Suppressor macrophage treated with lipopolysaccharide for 1 hour (primary cell): ENCODE measurements at places on chromosomes 5 and 9.

GRCh38 chr9:120368799-120369198, 211.2 kb downstream of the CDK5RAP2 start:
- no peak for DNase-seq

DNA sequence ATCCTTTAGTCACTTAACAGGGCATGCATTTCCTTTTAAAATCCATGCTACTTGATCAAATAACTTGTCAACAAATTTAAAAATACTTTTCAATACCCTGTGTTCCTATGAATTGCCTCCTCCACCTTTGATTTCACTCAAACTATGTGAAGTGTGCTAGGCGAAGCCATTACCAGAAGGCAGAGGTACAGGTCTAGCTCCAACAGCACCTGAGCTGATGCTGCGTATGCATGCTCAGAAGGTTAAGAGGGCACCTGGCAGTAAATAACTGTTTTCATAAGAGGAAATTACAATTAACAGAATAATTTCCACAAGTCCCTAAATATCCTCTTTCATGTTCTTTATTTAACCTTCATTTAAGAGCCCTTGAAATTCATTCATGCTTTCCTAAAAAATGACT, 251.8 kb downstream of the EFNA5 start:
- no peak for DNase-seq

DNA sequence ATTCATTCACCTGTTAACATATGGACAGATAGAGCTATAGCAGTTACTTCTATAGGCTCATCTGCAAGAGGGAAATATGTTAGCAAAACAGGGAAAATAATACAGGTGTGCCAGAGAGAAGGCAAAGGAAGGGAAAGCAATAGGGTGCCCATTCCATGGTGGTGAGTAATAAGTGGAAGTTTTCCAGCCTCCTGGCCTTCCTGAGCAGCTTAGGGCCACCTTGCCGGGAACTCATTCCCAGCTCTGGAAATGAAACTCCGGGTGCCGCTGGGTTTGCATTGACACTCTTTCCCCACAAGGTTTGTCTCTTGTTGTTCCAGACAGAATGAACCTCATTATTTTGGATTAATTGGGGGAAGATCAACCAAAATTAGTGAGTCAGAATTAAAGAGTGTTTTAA, 58.4 kb downstream of the SLC1A3 start:
- no peak for DNase-seq

DNA sequence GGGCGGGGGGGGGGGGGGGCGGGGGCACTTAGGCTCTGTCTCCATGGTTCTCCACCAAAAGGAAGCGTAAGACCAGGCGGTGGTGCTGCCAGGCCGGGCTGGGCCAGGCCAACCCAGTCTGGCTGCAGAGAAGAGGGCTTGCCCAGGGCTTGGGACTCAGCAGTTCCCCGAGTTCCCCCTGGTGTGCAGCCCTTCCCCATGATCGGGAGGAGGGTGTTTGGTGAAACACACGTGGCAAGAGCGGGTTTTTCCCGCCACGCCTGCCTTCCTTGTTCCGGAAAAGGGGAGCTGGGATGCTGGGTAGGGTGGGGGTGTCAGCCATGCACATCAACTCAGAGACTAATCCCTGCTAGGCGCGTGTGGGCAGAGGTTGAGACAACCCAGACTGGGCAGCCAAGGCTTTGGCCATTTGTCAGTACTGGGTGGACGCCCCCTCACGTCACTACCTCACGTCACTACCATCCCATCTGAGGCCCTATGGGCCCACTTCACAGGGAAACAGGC, 32.9 kb downstream of the PRRX2 start:
- DNase-seq = peak; percentile 36

GRCh38 chr9:16138561-16139491, 586.0 kb downstream of the CCDC171 start:
- no peak for DNase-seq

- DNase-seq = peak; percentile 24
These were observed 72.8 kb downstream of the NR6A1 start for GRCh38 chr9:124698265-124698664.

GRCh38 chr5:117246424-117246823, 671.8 kb upstream of the SEMA6A start:
- DNase-seq = no peak

GRCh38 chr5:54621709-54622108, 104.2 kb downstream of the SNX18 start:
- DNase-seq = no peak

GRCh38 chr9:37017546-37017945, 16.5 kb downstream of the PAX5 start:
- DNase-seq = no peak

- no peak for DNase-seq
These were observed 139.5 kb downstream of the NIPBL start for GRCh38 chr5:37015795-37016666.

DNA sequence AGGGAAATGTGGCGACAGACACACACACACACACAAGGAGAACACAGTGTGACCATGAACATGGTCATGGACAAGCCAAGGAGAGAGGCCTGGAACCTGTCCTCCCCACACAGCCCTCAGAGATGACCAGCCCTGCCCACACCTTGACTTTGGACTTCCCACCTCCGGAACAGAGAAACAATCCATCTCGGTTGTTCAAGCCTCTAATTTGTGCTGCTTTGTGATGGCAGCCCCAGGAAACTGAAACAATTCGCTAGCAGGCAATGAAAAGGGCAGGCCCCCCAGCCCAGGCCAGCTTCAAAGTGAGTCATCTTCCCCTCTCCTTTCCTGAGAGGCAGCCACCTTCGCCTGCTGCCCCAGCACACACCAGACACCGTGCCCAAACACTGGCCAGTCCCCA, 47.7 kb downstream of the NSUN2 start:
- DNase-seq = peak; percentile 9

GRCh38 chr5:120692325-120692724, 228.2 kb downstream of the PRR16 start:
- no peak for DNase-seq

GRCh38 chr5:143119291-143119769, 284.2 kb downstream of the NR3C1 start:
- peak; percentile 84 for DNase-seq

GRCh38 chr5:145854651-145855258, 18.1 kb downstream of the GRXCR2 start:
- peak; percentile 64 for DNase-seq

DNA sequence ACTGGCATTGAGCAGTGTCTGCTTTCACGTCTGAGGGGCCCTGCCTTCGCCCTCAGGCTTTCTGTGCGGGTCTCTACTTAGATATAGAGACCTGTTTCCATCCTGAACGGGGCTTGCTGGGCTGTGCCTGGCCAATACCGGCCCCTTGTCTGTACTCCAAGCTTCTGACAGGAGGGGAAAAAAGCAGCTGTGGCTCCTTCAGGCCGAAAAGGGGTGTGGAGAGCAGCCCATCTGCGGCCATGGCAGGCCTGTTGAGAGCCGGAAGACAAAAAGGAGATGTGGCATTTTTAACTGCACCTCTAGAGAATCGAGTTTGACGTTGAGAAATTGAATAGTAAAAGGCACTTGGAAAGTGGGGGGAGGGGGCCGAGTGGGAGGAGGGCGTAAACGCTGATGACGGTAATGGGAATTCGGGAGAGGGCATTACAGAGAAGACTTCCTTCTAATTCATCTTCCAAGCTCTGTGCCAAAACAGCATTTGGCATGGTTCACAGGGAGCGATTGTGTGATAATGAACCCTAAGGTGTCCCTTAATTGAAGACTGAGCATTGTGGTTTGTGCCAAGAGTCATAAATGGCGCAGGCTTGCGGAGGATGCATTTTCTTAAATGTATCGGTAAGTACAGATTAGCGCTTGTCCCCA, 25.1 kb upstream of the PRDM12 start:
- DNase-seq = no peak

- DNase-seq = no peak
These were observed 51.1 kb downstream of the ENC1 start for GRCh38 chr5:74589204-74590056.

- no peak for DNase-seq
These were observed 35.6 kb downstream of the SLC30A5 start for GRCh38 chr5:69129413-69129812.

GRCh38 chr5:174916227-174916626, 191.8 kb downstream of the MSX2 start:
- no peak for DNase-seq

- peak; percentile 98 for DNase-seq
These were observed 40.1 kb downstream of the ALG2 start for GRCh38 chr9:99181621-99182020.

GRCh38 chr9:135500525-135501260, at the start of gene MRPS2:
TSS of gene MRPS2 (plus strand) at chr9:135500682. CDS start at chr9:135500711, 29 bp downstream.
- peak; percentile 91 for DNase-seq

- DNase-seq = no peak
These were observed 26.4 kb upstream of the TYRP1 start for GRCh38 chr9:12666813-12667212.

DNA sequence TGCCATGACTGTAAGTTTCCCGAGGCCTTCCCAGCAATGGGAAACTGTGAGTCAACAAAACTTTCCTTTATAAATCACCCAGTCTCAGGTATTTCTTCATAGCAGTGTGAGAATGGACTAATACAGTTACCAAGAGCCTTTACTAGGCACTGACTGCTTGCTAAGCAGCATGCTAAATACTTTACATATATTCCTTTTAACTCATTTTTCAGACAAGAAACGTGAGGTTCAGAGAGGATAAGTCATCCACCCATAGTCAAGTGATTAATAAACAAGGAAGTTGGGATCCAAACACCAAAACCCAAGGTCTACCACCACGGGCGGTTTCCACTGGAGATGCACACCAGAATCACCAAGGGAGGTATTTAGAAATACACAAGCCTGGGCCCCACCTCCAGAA, 50.8 kb downstream of the GABBR2 start:
- no peak for DNase-seq

DNA sequence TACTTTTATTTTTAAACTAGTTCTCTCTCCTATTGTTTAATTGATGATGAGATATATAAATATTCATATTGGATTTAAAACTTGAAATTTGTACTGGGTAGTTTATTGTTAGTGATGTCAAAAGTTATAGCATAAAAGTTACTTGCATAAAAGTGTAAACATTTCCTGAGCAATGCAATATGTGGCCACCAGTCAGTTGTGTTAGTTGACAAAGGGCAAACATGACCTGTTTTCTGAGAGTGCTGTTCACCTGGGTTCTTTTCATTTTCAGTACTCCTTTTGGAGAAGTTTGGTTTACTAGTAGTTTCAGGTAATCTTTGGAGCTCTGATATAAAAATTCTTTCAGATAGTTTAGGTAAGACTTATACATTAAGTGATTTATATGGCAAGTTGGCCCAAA, 69.4 kb downstream of the COMMD10 start:
- no peak for DNase-seq

- peak; percentile 62 for DNase-seq
These were observed 956 bp downstream of the ZNF189 start for GRCh38 chr9:101399643-101399970.
